Left ventricle myocardium inferior (tissue), 1 donor: ENCODE measurements at places on chromosomes 4 and X. TPM values are rescaled to one million over a fixed set of nuclear protein-coding genes. Genes with fewer than 3 reads are reported as not detected.
A peak's percentile ranks its signal among the peaks of the same experiment; 100 is the strongest.

The CPLX1 gene
- 4.8 TPM for total RNA-seq

DNA sequence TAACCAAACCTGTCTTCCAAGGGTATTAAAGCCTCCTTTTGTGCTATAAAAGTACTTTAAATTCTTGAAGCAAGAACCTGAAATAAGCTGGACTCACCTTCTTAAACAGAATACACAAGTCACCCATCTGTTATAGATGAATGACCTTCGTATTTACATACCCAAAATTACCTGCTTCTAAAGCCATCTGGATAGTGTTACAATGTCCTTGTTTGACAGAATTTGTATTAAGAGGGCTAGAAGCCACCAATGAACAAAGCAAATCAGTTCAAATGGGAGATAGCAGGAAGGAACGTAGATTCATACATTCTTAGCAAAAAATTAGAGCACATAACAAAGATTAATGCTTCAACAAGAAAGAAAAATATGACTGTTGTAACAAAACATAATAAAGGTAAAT, 33.7 kb upstream of the CCSER1 start:
- DNase-seq: no peak

- no peak for DNase-seq
Observed at GRCh38 chr4:152594978-152595925, 59.4 kb upstream of the FBXW7 start.

DNA sequence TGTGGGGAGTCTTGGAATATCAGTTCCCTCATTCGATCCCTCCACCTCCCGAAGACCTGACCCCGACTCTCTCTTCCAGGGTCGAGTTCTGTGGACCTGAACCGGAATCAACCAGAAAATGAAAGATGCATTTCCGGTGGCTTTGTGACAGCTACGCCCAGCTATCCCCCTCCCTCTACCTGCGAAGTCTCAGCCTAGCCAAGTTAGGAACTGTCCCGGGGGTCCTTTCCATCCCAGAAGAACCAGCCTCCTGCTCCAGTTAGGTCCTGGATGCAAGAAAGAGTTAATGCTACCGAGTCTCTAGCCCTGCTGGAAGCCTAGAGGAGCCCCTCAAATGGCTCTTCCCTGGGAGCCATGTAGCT, 13.4 kb upstream of the ETDC start:
- DNase-seq: no peak

GRCh38 chr4:100087743-100088142, 102.5 kb downstream of the DDIT4L start:
- DNase-seq: no peak

DNA sequence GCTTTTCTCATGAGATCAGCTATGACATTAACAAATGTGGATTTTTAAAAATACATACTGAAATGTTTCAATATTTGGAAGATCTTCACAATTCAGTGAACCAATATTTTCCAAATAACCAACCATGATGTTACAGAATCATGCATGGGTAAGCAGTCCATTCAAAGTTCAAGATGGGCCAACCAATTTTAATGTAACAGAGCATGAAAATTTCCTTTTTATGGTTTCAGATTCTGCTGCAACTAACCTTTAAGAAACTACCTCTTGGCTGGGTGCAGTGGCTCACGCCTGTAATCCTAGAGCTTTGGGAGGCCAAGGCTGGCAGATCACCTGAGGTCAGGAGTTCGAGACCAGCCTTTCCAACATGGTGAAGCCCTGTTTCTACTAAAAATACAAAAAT, 107.7 kb downstream of the RBM47 start:
- DNase-seq: no peak

DNA sequence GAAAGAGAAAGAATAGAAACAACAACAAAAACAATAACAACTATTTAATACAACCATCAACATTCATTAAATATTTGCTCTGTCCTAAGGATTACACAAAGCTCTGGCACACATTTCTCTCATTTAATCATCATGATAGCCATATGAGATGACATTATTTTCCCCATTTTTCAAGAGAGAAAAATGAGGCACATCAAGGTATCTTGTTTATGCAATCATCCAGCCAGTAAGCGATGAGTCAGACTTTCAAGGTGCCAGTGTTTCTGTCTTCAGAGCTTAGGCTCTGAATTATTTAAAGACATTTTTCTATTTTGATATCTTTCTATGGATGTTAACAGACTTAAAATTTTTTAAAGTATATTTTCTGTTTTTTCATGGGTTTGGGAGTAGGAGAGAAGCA, 541.8 kb upstream of the SMIM31 start:
- DNase-seq: no peak

DNA sequence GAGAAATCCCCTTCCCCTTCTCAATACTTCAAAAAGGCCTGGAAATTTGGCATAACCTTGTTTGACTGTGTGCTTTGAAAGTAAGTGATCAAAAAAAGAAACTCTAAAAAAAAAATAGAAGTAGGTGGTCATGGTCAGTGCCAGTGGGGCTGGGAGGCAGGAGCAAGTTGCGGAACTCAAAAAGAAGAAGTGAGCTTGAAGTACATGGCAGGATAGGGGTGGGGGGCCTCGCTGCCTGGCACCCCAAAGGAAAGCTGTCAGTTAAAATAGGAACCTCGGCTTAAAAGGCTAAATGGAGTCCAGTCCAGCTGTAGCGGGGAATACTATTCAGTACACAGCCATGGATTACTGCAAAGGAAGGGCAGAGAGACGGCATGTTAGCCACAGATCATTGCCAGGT, 12.2 kb upstream of the NKRF start:
- DNase-seq: peak; percentile 16

GRCh38 chr4:73662709-73663546, 42.7 kb upstream of the RASSF6 start:
- DNase-seq: no peak

DNA sequence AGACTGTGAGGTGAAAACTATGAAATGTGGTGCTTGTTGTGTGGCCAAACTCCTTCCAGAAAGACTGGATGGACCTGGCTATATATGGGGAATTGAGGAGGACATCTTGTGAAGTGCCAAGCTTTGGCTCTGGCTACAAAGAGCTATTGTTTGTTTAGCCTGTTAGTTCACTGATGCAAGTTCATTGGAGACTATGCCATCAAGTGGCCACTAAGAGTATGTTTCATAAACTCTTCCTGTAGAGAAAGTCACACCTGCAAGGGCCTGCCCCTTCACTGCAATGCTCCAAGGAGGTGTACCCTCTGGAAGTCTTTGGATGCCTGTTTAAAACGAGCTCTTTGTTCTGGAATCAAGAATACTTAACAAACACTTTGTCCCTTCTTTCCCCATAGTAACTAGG, 382.0 kb downstream of the GABRG1 start:
- DNase-seq: no peak

DNA sequence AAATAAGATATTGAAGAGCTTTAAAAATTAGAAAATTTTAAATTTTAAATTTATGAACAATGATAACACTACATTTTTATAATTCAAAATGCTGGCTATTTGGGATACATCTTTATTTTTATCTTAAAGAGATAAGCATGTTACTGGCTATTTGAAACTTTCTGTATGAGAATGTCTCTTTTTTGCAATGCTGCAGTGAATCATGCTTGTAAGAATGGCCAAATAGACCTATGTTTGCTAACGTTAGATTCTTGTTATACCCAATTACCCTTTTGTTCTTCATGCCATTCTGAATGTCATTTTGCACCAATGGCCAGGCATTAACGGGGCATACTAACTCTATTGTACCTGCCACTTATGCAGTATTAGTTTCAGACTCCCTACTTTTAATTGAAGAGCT, 49.5 kb downstream of the SLIT2 start:
- no peak for DNase-seq

DNA sequence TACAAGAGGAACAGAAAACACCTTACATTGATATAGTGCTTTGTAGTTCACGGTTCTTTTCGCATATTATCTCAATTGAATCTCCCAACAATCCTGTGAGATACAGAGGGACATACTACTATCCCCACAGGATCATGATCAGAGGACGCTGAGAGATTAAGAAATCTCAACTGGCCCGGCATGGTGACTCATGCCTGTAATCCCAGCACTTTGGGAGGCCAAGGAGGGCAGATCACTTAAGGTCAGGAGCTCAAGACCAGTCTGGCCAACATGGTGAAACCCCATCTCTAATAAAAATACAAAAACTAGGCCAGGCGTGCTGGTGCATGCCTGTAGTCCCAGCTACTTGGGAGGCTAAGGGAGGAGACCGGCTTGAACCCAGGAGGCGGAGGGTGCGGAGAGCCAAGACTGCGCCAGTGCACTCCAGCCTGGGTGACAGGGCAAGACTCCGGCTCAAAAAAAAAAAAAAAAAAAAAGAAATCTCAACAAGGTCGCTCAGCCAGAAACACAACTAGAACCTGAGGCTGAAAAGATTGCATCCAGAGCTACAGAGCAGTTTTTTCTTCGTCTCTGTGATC, 7.4 kb downstream of the APOO start:
- no peak for DNase-seq
